ENCODE measurements at places on chromosomes 16 and 17.

GRCh38 chr17:67456103-67456502, 79.0 kb downstream of the PITPNC1 start:
- DNase-seq: no peak

- no peak for DNase-seq
Observed at GRCh38 chr16:15708096-15708495, 58.1 kb downstream of the NDE1 start.

DNA sequence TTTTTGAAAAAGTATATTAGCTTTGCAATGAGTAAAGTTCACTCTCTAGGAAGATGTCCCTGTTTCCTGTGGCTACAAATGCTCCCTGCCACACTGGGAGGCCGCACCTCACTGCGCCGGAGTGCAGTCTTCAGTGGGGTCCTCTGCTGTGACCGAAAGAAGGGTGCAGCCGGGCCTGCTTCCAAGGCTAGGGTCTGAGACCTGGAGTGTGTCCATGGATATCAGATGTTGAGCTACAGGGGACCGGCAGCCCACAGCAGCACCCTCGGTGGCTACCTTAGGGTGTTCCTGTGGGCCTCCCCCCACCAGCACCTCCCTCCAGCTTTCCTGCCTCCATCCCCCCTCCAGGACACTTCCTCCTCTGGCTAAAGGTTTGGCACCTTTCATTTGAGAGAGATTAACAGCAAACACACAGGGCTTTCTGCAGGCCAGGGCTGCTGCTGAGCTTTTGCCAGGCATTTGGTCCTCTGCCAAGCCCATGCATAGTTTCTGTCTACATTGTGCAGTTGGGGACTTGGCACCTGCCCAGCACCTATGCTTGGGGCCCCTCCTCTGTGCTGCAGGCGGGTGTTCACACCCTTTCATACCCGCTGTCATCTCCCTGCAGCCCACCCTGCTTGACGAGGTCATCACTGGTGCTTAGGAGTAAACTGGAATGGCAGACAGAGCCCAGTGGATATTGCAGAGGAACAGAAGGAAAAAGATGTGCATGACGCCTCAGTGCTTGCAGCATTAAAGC, 33.8 kb upstream of the CRISPLD2 start:
- no peak for DNase-seq

GRCh38 chr17:40949418-40949817, 12.0 kb upstream of the KRT23 start:
- no peak for DNase-seq

DNA sequence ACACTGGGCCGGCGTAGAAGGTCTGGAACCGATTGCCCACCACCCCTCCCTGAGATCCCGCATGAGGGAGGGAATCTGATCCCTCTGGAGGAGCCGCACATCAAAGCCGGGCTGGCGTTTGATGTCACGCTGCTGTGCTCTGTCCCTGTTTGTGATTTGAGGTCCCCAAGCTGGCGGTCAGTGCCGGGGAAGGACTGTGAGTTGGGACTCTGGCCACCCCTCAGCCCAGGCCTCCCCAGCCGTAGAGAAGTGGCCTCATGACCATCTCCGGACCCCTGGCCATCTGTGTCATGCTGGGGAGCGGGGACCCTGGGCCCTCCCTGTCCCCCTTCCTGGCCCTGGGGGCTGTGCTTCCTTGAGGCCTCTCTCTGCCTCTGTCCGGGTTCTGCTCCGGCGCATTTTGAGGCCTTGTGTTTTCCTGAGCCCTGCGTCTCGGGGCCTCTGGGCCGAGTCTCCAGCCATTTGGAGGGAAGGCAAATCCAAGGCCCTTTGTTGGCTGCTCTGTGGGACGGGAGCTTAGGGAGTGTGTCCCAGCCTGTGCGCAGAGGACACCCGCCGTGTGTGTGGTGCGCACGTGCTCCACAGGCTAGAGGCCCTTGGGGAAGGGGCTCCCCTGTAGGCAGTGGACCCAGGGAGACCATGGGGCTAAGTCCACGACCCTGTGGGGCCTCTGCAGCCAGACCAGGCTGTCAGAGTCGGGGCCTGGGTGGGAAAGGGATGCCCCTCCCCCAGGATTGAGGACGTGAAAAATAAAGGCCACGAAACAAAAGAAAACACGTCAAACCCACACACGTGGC, 15.1 kb downstream of the ASPSCR1 start:
- DNase-seq: no peak

- no peak for DNase-seq
Observed at GRCh38 chr17:65547253-65547670, 14.2 kb downstream of the AXIN2 start.

- DNase-seq: no peak
Observed at GRCh38 chr17:80855948-80856862, 135.4 kb upstream of the CHMP6 start.

GRCh38 chr16:27446721-27447120, 44.7 kb downstream of the IL21R start:
- no peak for DNase-seq

DNA sequence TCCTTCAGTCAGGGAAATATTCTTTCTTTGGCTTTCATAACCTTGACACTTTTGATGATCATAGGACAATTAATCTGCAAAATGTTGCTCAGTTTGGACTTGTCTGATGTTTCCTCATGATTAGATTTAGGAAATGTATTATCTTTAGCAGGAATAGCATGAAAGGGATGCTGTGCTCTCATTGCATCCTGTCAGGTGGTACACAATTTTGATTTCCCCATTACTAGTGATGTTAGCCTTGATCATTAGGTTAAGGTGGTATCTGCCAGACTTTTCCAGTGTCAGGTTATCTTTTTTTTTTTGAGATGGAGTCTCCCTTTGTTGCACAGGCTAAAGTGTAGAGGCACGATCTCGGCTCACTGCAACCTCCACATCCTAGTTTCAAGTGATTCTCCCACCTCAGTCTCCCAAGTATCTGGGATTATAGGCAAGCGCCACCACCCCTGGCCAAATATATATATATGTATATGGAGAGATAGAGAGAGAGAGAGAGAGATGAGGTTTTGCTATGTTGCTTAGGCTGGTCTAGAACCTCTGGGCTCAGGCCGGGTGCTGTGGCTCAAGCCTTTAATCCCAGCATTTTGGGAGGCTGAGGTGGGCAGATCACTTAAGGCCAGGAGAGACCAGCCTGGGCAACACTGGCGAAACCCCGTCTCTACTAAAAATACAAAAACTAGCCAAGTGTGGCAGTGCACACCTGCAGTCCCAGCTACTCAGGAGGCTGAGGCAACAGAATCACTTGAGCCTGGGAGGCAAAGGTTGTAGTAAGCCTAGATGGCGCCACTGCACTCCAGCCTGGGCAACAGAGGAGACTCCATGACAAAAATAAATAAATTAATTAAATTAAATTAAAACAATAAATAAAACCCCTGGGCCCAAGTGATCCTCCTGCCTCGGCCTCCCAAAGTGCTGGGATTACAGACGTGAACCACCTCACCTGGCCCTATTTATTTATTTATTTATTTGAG, 15.8 kb upstream of the CAVIN1 start:
- no peak for DNase-seq

- DNase-seq: no peak
Observed at GRCh38 chr16:31879937-31880321, 6.3 kb downstream of the ZNF267 start.

GRCh38 chr17:64172510-64172909, 42.6 kb upstream of the ERN1 start:
- no peak for DNase-seq

DNA sequence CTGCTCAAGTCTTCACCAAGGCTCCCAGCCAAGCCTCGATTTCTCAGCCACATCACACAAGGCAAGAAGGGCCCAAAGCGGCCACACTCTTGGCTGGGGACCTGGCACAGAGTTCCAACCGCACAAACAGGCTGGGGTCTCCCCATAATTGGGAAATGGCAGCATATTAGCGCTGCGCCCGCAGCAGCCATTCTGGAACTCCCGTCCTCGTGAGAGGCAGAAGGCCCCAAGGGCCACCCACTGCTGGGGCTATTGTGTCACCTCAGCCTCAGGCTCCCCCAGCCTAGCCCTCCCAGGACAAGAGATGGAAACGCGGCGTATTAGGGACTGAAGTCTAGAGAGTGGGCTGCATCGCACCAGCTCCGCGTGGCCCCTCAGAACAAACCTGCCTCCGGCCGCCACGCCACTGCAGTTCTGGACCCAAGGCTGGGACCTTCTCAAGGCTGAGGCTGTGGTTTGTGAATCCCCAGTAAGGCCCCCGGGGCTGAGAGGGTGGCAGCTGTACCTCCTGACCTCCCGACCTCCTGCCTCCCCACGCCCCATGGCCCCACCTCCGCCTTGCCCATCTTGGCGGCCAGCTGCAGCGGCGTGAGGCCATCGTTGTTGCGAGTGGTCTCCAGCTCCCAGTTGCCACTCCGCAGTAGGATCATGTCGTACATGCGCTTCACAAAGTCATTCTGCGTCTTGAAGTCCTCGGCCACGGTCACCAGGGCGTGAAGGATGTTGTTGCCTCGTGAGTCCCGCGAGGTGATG, 25.3 kb downstream of the TRPV3 start:
- DNase-seq: no peak

DNA sequence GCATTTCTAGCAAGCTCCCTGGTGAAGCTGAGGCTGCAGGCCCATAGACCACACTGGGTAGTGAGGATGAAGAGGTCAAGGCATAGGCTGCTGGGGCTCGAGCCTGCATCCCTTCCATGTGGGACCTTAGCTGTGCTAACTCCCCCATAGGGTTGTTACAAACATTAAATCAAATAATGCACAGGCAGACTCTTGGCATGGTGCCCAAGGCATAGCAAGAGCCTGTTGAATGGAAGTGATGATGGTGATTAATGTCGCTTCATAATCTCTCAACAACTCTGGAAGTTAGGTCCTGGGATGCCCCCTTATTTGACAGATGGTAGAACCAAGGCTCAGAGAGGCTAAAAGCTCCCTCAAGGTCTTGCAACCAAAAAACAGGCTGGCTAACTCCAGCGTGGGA, 283.9 kb upstream of the EEF2KMT start:
- no peak for DNase-seq

- DNase-seq: no peak
Observed at GRCh38 chr16:46747777-46748651, at the start of gene MYLK3. Gene MYLK3 (minus strand): TSS chr16:46748344. CDS start chr16:46748193, 151 bp downstream.

DNA sequence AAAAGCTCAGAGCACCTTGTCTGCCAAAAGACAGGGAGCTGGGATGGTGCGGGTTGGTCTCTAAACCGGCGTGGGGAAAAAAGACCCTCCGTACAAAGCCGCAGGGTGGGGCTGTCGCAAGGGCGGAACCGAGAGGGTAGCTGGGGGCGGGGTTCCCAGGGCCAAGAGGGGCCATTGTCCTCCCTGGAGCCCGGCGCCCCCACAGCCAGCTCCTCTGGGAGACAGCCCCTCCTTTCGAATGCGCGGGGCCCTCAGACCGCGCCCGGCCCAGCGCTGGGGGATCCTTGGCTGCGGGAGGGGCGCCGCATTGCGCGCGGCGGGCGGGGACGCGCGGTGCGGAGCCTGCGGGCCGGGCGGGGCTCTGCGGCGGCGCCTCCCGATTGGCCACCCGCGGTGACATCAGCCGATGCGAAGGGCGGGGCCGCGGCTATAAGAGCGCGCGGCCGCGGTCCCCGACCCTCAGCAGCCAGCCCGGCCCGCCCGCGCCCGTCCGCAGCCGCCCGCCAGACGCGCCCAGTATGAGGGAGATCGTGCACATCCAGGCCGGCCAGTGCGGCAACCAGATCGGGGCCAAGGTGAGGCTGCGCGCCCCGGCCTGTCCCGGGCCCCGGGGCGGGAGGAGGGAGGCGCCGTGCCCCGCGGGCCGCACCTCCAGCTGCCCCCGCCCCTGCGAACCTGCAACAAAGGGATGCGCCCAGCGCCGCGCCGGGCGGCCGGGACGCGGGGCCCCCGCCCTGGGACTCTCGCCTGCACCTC, at the start of gene TUBB3:
TUBB3 (plus strand) TSS at position 459 of the 756 bp plus-strand sequence; CDS start at position 519, 60 bp downstream.
- DNase-seq: no peak

GRCh38 chr16:58012481-58012880, 11.3 kb downstream of the USB1 start:
- DNase-seq: no peak

GRCh38 chr16:11258553-11259492, 2.8 kb upstream of the SOCS1 start:
- DNase-seq: no peak

GRCh38 chr17:10316801-10317542, 55.8 kb downstream of the MYH13 start:
- DNase-seq: no peak

DNA sequence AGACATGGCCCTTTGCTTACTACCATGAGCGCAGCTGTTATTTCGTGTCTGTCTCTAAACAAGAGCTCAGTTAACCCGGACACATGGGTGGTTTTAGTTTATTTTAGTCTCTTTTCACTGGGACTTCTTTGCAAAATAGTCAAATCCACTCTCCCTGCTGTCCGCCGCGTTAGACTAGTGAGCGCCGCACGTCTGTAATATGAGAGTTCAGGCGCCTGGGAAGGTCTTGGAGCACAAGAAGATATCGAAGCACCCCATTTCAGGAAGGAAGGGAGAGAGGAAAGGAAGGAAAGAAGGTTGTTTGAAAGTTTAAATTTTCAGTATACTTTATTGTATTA, 111.0 kb upstream of the CHMP6 start:
- no peak for DNase-seq

DNA sequence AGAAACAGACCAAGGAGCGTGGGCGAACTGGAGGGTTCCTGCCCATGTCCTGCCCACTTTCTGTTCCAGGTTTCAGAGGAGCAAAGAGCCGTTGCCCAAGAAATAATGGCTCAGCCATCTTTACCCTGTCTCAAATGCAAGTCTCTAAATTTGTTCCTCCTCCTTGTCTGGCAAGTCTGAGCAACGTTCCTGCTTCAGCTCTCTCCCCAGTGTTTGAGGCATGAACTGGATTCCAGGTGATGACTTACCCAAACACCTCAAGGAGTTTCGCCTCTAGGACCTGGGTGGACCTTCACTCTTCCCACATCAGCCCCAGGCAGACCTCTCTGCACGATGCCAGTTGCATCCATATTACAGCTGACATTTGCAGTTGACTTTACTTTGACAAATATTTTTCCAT, 521.9 kb upstream of the HSBP1 start:
- DNase-seq: no peak

DNA sequence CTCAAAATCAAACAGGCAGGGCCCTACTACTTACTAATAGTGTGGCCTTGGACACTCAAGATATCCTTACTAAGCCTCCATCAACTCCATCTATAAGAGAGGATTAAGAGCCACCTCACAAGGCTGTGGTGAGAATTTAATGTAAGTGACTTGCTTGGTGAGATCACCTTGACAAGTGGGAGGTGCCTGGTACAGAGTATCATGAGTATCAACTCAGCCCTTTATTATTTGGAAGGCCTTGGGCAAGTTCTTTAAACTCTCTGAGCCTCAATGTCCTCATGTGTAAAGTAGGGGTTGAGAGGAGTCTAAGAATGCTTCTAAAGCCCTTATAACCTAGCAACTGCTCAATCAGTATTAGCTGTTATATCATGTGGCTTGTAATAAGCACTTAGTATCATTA, 15.0 kb downstream of the THUMPD1 start:
- no peak for DNase-seq

- DNase-seq: no peak
Observed at GRCh38 chr16:20504418-20504817, 53.1 kb downstream of the ACSM2A start.

- DNase-seq: no peak
Observed at GRCh38 chr17:83079766-83080578, 563 bp downstream of the METRNL start.

DNA sequence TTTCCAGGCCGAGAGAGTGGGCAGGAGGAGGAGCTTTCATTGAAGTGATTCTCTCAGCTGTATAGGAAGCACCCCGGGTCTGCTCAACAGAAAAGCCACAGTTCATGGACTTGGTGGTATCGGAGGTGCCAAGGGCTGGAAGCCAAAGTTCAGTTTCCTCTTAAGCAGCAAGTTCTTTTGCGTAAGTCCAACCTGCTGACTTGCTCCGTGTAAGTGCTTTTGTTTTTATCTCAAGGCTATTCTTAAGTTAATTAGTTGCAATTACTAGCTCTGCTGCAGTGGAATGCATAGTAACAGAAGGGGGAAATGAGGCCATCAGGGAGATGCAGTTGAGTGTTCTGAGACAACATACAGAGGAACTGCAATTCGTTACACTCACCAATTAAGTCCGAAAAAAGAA, 44.6 kb downstream of the SMIM36 start:
- no peak for DNase-seq

Data from NCI-H187 treated with DMSO at 0.1 percent for 48 hours (cell line).